ENCODE measurements at places on chromosomes 12 and 14. TPM values are rescaled to one million over a fixed set of nuclear protein-coding genes. Genes with fewer than 3 reads are reported as not detected.

- no peak for DNase-seq
- no peak overlapping the region for H3K27ac ChIP-seq
- H3K4me1 ChIP-seq, result peaks cover 53% of the 10 kb centered on the region
- H3K36me3 ChIP-seq, result peaks cover 58% of the 10 kb centered on the region
Measured at GRCh38 chr12:115962216-115962615, 315.3 kb downstream of the MED13L start.

- DNase-seq, result no peak
- H3K36me3 ChIP-seq, result no peaks in the 10 kb centered on the region
- no peak overlapping the region for H3K4me3 ChIP-seq
- H3K27me3 ChIP-seq, result peaks cover 3% of the 10 kb centered on the region
Measured at GRCh38 chr14:100882026-100882967, 21.2 kb downstream of the RTL1 start.

- H3K27me3 ChIP-seq, result no peaks in the 10 kb centered on the region
- peaks cover 28% of the 10 kb centered on the region for H3K36me3 ChIP-seq
- no peak overlapping the region for H3K27ac ChIP-seq
Measured at GRCh38 chr12:76556368-76556767, 3.2 kb downstream of the OSBPL8 start.

GRCh38 chr14:26596543-26597061, 1.2 kb downstream of the NOVA1 start:
- H3K27ac ChIP-seq, result peak overlapping the region; percentile 6
- H3K27me3 ChIP-seq, result peaks cover 32% of the 10 kb centered on the region
- no peaks in the 10 kb centered on the region for H3K36me3 ChIP-seq
- DNase-seq, result no peak

Gene TMEM30B
- 0.42 TPM for total RNA-seq

Gene ZDHHC22
- total RNA-seq, result not detected

Gene RAD9B
- 0.99 TPM for total RNA-seq

Gene FGF23
- not detected for total RNA-seq
